EL (cell line): ENCODE measurements at places on chromosomes 7 and 10.

GRCh38 chr7:75640201-75640600 is 98.5 kb downstream of the HIP1 start:
- no peak for DNase-seq

DNA sequence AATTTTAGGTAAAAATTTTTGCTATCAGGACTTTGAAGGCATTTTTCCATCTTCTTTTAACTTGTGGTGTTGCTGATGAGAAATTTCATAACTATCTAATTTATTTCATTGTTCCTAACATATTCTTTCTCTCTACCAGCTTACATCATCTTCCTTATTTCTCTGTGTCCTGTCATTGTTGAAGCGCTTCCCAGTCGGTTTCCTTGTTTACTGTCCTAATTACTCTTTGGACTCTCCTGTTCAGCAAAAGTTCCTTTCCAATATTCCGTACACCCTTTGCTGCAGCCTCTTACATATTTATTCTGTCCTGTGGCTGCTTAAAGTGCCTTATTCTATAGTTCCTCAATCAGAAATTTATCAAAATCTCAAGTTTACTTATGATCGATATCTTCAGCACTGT is 609.0 kb upstream of the FZD8 start:
- DNase-seq: no peak

DNA sequence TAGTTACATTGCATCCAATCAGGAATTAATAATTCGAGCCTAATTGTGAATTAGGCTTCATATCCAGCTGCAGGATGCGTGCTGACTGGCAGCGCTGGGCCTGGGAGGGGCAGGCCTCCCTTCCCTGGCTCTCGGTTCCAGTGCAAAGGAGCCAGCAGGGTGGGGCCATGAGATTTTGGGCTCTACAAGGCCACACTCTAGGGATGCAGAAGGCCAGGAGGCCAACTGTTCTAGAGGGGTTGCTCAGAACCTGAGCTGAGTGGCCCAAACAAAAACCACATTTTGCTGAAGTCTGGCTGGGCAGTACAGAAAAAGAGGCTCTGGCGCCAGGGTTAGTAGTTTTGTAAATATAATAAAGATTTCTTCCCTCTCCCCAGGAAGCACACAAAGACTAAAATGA is 72.3 kb downstream of the CLEC2L start:
- no peak for DNase-seq

GRCh38 chr10:18797286-18797685 is 138.1 kb downstream of the ARL5B start:
- DNase-seq: no peak

- peak; percentile 95 for DNase-seq
Observed at GRCh38 chr7:129569811-129570215, 41.7 kb upstream of the NRF1 start.

DNA sequence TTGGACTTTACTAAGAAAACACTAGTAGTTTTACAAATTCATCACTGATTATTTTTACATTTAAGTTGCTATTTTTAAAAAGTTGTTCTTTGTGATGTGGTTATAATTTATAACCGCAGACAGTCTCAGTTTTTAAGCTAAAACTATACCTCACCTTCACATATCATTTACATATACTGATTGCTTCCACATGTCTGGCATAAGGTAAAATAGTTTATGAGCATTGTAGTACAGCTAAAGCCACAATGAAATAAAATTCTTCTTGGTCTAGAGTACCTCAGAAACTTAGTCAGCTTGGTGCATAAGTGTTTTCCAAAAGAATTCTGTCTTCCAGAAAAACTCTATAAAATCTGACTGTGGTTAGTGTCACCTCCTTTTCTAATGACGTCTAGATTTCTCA is 13.0 kb downstream of the SEMA3A start:
- no peak for DNase-seq

DNA sequence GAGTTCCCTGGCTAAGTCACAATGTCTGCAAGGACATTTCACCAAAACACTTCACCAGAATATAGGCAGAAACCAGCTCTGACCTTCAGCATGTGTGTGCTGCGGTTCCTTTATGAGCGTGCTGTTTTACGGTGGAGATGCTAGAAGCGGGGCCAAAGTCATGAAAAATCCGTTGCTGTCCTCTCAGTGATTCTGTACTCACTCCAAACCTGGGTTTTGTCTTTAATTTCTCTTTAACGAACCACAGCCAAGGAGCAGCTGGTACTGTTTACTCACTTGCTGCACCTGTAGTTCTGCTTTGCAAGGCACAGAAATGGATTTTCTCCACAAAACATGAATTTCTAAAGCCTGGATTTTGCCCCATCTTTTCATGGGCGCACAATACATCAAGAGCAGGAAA is 639.9 kb downstream of the PHTF2 start:
- no peak for DNase-seq

GRCh38 chr10:95831076-95831475 is 75.1 kb downstream of the ENTPD1 start:
- no peak for DNase-seq

DNA sequence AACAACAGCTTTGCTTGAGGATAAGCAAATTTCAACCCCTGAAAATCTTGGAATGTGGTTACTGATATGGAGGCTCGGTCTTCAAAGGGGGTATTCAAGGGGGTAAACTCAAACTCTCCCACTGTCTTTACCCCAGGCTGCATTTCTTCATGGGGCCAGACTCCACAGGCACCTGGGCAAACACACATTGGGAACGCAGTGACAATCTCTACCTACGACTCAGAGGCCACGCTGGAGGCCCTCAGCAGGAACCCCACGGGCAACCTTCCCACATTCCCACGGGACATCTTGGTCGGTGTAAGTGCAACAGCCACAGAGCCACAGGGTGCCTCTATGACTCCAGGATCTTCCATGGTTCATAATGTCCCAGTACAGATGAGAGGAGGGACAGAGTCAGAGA is 2.2 kb upstream of the INSIG1 start:
- no peak for DNase-seq

DNA sequence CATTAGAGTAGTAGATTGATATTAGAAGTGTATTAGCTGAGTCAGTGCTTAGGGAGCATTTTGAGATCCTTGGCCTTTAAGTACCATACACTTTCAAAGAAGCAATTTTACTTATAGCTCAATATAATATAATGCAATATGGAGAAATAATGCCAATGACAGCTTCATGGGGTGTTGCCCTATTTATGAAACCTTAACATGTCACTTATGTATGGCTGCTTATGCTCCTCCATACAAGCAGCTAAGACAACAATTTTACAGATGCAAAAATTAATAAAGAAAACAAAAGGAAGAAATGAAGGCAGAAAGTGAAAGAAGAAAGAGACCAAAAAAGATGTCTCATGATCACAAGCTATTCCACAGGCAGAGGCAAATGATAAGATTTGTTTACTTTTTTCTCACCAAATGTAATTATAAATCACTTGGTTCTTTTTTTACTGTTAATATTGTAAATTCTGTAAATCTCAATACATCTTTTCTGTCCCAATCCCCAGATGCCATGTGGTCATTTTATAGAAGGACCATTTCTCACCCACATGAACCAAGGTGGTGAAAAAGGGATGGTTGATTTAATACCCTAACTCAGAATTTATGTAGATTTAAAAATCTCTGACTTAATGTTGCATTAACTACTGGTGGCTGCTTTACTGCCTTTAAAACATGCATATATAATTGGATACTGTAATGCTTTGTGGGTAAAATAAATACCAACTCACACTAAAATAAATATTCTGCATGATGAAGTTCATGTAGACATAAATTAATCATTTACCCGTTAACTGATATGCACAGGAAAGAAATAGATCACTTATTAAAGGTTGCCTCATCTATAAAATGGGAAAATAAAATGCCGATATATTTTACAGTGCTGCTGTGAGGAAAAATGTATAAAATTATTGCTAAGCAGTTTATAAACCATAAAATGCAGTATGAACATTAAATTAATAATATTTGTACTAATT is 33.5 kb upstream of the RHOBTB1 start:
- DNase-seq: no peak

DNA sequence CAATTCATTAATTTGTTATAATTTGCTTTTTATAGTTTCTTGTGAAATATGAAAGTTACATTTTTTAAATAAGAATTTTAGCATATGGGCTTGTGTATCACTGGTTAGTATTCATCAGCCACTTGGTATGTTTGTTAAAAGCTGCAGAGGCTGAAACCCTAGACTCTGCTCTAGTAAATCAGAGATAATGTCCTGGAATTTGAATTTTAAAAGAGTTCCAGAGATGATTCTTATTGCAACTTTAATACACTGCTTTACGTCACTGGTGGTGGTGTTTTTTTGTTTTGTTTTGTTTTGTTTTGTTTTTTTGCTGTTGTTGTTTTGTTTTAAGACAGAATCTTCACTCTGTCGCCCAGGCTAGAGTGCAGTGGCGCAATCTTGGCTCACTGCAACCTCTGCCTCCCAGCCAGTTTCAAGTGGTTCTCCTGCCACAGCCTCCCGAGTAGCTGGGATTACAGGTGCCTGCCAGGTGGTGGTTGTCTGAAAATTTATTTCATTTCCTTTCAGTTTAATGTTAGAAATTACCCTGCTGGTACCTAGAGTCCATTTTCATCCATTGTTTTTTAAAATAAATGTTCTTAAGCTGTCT is 43.8 kb downstream of the PTPN12 start:
- DNase-seq: no peak

- DNase-seq: no peak
Observed at GRCh38 chr7:75721426-75721825, 17.3 kb downstream of the HIP1 start.

GRCh38 chr7:133126422-133126821 is 44.5 kb upstream of the CHCHD3 start:
- DNase-seq: no peak

DNA sequence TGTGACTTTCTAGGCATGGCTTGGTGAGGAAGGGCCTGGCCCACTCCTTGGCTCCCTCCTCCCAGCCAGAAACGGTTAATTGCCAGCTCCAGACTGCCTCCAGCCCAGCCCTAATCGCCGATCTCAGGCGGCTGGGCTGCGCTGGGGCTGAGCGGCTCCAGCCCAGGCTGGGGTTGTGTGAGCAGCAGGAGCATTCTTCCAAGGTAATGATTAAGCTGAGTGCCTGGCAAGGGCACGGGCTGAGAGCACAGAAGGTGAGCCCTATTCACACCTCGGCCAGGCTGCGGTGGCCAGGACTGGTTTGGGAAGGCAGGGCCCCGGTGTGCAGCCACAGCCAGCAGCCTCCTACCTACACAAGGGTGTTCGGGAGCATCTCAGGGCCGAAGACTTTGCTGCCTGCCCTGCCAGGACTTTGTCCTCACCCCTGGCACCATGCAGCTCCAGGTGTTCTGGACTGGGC is at the start of gene TMEM72:
Gene TMEM72 (plus strand): TSS at position 257 of the 460 bp plus-strand sequence. CDS start 176 bp downstream, at position 433.
- no peak for DNase-seq

DNA sequence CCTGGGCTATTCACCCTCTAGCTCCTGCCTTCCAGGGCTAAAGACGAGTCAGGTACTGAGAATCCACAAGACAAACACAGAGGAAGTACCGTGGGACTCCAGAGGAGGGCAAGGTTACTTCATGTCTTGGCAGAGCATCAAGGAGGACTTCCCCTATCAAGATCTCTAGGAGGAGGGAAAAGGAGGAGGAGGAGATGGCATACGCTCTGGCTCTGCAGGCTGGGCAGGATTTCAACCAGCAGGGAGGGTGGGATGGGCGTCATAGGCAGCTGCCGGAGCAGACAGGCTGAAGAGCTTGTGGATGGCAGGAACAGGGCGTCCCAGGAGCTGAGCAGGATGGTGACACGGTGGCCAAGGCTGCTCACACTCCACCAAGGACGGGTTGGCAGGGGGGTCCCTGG is 21.3 kb downstream of the MDH2 start:
- DNase-seq: peak; percentile 95

GRCh38 chr7:27111751-27112277 is 9.3 kb upstream of the HOXA2 start:
- DNase-seq: no peak

GRCh38 chr10:79247373-79248137 is 99.7 kb upstream of the PPIF start:
- no peak for DNase-seq

- no peak for DNase-seq
Observed at GRCh38 chr7:38396852-38397251, 123.4 kb upstream of the TARP start.

- no peak for DNase-seq
Observed at GRCh38 chr7:3107889-3108570, 64.4 kb upstream of the CARD11 start.

GRCh38 chr7:143954135-143954534 is 509 bp upstream of the OR2F1 start:
- DNase-seq: no peak

DNA sequence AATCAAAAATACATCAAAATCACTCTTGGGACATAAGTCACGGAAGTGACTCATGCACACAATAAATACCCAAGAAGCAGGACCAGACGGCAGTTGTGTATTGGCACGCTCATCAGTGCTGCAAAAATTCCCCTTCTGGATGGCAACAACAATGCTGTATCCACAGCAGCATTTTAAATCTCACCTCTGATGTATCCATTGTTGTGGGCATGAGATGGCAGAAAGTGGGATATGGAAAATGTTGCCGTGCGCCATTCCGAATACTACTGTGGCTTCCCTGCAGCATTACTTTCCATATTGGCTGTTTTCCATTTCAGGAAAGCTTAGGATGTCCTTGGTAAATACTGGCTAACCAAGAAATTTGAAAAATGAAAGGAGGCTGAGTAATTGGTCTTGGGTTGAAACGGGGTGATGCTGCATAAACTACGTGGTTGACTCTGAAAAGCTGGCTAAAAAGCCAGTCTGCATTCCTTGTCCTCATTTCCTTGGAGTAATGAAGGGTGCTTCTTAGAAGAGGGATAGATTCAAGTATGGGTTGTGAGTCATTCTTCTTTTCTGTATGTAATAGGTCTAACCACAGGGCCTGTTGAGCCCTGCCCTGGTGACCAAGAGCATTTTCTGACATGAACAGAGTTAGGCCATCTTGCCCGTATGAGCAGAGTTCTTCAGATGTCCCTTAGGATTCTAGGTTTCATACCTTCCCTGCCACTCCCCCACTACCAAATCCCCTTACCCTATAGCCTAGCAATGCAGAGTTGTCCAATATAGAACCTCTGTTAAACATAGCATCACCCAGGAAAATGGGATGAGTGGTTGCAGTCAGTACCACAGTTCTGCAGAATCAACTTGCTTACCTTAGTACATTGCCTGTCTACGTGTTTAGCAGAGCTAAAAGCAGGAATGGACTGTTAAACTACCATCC is 36.3 kb upstream of the TOMM7 start:
- DNase-seq: peak; percentile 96

DNA sequence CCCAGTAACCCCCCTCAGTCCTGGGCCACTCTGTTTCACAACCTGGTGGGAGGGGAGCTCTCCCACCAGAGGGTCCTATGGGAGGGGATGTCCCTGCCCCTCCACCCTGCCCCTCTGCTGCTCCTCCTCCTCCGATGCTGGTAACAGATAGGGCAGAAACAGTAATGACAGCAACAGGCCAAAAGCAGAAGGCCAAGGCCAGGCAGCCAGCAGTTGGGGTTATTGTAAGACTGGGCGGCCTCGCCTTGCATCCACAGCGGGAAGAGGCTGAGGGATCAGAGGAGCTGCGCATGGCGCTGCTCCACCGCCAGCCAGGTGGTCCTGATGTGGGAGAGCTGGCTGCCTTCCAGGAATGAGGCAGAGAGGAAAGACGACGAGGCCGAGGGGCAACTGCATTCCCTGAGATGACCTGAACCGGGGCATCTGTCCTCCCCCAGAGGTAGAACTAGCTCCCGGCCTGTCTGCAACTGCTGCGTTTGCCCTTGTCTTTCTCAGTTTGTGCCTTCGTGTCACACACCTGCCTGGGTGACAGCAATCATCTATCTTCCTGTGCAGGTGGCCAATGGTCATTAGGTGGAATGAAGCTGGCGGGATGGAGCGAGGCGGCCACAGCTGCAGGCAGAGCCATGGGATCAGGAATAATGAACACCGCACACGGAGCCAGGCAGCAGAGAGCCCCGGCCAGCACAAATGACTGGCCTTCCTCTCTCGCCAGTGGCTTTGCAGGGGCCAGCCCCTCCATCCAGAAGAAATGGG is 54.0 kb upstream of the CACUL1 start:
- no peak for DNase-seq
